ENCODE measurements at places on chromosomes 6 and 20.

- DNase-seq = no peak
These were observed 149.9 kb downstream of the C6orf118 start for GRCh38 chr6:165159460-165159859.

DNA sequence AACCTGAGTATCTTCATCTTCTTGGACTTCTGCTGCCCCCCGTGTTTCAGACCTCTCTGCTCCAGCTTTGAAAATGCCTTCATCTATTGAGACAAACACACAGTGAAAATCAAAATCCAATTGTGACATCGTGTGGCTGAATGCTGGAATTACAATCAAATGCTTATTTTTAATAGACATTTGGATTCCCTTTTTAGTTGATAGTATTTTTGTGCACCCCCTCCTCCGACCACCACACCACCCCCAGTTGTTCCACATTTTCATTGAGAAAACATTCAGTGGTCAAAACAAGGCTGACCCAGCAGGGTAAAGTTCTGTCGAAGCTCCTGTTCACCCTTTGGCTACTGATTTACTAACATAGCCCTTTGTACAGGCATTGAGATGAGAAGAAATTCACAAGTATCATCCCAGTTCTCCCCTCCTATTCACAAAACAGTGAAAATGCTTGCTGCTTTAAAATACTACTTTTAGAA lies 79.0 kb downstream of the NRSN1 start:
- no peak for DNase-seq

GRCh38 chr6:52725535-52726192 lies 37.6 kb downstream of the GSTA2 start:
- DNase-seq = no peak

- DNase-seq = no peak
These were observed 20.3 kb downstream of the ENPP1 start for GRCh38 chr6:131828080-131828479.

DNA sequence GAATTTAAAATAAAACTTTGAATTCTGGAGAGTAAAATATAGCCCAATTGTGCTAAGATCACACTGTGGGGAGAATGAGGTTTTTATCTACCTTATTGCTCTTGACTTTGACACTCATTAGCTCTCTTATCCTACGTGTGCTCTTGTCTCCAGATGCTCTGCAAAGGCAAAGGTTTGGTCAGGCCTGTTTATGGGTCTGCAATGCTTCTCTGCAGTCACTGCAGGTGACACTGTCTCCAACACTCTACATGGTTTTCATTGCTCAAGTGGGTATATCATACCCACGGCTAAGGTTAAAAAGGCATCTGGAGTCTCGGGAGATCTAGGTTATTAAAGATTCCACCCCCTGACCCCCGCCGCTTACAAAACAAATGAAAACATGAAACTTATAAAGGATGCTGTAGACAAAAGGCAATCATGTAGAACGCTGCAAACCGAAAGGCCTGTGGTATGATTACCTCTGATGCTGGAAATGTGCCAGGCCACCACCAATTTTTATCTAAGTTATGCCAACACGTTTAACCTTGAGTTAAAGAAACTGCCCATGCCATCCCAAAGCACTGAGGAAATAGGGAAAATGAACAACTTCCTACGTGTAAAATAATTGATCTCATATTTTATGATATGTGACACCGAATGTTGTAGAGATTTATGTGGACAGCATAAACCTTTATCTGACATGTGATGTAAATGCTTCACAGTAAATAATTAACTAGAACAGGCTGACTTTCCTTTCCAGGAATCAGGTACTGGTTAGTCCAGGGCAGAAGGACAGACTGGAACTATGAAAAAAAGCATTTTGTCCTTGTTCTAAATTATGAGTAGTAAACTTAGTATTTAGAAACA lies 238.2 kb upstream of the NOX3 start:
- DNase-seq = no peak

- no peak for DNase-seq
These were observed 56.6 kb downstream of the IL22RA2 start for GRCh38 chr6:137116807-137117206.

GRCh38 chr20:62303340-62304226 lies 786 bp downstream of the ADRM1 start:
- no peak for DNase-seq

DNA sequence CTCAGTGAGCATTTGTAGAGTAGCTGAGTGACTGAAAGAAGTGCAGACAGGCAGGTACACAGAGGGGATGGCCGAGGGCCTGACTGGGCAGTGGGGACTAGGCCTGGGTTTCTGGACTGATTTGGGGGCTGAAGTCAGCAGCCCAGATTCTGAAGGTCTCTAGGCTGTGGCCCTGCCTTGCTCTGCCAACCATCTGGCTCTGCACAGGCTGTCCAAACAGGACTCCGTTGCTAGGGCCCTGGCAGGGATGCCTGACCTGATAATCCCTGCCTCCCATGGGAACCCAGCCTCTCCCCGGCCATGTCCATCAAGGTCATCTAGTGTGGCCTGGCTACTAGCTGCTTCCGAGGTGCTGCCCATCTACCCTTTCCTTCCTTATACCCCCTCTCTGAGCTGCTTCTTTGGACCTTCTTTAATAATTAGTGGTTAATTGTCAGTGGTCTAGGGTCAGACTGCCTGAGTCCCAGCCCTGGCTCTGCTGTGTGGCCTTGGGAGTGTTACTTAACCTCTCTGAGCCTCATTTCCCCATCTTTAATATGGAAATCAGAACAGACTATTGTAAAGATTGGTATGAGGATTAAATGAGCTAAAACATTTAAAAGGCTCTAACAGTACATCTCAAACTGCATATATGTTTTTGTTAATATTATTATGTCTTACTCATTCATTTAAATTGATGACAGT lies 137.9 kb downstream of the VEGFA start:
- DNase-seq = no peak

GRCh38 chr6:132505158-132505557 lies 7.8 kb downstream of the STX7 start:
- DNase-seq = no peak

DNA sequence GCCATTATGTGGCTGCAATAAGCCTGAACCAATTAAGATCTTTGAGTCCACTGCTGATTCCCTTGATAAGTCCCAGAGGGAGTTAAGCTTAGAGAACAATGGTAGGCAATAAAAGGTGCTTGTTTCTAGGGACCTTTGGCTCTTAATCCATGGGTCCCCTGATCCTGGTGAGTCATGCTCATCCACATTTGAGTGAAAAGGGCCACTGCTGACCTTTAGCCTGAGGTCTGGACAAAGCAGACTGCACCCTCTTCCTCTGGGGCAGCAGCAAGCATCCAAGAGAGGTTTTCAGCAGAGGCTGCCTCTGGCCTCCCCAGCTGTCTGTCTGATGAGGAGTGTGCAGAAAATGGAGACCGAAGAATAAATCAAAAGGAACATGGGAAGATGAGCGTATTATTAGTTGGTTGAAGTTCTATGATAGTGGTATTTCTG lies 16.1 kb upstream of the SCGN start:
- DNase-seq = no peak

- DNase-seq = no peak
These were observed 949 bp upstream of the SLC17A3 start for GRCh38 chr6:25874822-25875562.

DNA sequence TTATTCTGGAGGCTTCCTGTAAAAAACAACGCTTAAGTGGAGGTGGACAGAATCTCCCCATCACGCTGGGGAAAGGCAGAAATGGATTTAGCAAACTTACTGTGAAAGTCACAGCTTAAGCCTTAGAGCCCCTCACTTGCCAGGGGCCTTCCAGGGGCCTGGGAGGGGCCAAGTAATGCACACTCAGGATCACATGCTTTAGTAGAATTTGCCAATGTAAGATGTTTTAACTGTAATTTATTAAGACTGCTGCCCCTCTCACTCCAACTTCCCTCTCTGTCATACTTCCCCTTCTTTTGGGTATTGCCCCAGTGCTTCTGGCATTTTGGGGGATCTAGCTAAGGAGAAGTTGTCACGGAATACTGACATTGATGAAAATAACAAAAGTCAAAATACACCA lies 12.6 kb upstream of the ADA start:
- no peak for DNase-seq

DNA sequence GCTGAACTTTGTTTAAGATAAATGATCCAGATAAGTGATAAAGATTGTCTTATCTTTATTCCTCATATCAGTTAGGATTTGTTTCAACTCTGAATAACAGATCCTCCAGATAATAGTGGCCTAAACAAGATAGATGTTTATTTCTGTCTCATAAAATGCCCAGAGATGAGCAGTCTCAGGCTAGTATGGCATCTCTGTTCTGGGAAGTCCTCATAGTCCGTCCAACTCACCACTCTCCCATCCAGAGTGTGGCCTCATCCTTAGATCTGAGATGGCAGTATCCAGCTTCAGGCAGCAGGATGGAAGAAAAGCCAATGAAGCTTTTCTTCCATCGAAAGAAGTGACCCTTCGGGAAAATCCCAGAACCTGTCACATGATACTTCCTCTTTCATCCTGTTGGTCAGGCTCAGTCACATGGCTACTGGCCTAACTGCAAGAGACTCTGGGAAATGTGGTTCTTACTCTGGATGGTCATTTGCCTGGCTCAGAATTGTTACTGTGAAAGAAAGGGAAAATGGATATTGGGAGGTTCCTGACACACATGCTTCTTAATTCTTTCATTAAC lies 29.4 kb upstream of the TAGAP start:
- DNase-seq = peak; percentile 39

DNA sequence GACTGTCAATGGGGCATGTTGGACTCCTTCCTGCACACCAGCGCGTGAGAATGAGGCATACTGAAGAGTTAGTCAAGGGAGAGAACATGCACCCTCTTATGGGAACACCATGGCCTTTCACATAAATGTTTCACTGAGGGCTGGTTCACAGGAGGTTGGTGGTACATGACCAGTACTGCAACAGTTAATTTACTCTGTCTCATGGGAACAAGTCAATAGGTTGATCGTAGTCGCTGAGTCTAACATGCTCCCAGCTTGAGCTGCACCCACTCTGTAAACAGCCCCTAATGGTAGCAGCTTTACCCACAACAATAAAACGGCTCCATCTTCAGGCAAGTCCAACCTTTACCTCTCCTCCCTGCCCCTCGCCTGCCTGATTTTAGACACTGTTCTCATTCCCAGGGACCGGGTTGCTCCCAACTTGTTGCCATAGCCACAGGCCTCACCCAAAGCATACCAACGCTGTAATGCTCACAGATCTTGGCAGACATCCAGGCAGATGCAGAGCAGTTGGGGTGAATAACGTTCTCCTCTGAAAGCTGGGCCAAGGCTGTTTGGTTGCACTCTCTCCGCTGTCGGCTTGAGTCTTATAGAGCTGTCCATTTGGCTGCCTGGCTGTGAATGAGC lies 111.3 kb downstream of the LY86 start:
- DNase-seq = peak; percentile 66

- no peak for DNase-seq
These were observed 556.9 kb downstream of the CD83 start for GRCh38 chr6:14674458-14674857.

DNA sequence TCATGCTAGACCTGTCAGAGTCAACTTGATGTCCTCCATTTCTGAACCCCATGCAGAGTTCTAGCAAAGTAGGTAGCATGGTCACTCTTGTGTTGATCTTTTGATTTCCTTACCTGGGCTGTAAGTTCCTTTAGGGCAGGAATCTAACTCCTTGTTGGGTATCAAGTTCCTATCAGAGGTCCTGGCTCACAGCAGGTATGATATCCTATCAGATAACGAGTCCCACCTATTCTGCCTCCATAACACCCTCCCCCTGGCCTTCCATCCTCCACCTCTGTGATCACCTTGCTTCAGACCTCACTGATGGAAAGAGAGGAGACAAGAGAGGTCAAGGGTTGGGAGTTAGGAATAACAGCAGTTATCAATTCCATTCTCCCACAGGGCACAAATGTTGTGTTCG lies 76.1 kb downstream of the CDC40 start:
- DNase-seq = no peak

DNA sequence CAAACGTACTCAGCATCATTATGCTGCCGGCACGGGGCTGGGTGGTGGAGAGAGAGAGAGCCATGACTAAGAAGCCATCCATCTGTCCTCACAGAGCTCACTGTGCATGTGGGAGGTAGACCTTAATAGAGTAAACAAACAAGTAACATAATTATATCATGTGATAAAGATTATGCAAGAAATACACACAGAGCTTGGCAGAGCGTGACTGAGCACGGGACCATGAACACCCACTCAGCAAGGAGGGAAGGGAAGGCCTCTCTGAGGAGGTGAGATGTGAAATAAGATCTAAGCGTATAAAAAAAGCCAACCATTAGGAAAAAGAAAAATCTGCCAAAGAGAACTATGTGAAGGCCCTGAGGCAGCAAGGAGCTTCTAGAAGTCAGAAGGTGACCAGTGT lies 207.5 kb downstream of the PTPRT start:
- DNase-seq = no peak

- no peak for DNase-seq
These were observed 109.0 kb upstream of the FLRT3 start for GRCh38 chr20:14446446-14446845.

- DNase-seq = no peak
These were observed 13.3 kb upstream of the SGK1 start for GRCh38 chr6:134331256-134331655.

GRCh38 chr6:158414851-158415262 lies 102.6 kb downstream of the TULP4 start:
- DNase-seq = no peak

DNA sequence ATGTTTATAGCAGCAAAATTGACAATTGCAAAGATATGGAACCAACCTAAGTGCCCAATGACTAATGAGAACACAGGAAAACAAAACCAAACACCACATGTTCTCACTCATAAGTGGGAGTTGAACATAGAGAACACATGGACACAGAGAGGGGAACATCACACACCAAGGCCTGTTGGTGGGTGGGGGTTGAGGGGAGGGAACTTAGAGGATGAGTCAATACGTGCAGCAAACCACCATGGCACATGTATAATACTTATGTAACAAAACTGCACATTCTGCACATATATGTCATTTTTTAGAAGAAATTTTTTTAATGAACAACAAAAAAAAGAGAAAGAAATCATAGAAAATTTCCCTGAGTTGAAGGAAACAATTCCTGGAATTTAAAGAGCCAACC lies 3.9 kb downstream of the EPM2A start:
- DNase-seq = no peak

DNA sequence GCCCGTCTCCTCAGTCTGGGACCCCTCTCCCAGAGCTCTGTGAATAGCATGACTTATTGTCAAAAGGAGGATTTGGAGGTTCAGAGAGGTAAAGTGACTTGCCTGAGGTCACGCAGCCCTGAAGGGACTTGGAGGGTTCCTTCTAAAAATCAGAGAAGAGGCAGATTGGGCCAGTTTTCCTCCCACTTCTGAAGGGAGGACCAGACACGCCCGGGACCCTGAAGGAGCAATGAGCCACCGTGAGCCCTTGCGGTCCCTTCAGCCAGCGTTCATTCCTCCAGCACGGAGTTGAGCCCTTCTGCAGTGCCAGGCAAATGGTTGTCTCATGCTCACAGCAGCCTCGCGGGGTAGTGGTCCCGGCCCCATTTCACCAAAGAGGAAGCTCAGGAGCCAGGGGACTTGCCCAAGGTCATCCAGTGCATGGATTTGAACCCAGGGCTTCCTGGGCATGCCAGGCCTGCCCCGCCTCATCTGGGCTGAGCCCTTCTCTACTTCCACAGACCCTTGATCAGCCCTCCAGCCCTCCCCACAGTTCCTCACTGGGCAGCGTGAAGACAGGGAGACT lies 7.4 kb downstream of the SRC start:
- DNase-seq = no peak
